ENCODE measurements at places on chromosomes 4 and X.

DNA sequence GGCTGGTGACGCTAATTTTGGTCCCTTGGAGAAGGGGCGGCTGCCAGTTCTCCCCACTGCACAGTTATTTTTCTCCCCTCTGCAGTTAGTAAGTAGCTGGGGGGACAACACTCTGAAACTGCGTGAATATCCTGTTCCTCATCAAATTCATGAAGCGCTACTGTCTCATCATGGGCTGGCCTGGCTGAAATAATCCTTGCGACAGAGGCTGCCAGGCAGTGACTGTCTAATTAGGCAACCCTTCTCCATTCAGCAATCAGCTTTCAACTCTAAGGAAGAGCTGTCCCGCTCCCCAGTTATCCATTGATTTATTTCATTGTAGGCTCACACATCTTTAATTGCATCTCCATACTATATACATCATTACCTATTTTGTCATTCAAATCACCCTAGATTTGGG lies 8.2 kb downstream of the SH3TC1 start:
- DNase-seq: no peak

DNA sequence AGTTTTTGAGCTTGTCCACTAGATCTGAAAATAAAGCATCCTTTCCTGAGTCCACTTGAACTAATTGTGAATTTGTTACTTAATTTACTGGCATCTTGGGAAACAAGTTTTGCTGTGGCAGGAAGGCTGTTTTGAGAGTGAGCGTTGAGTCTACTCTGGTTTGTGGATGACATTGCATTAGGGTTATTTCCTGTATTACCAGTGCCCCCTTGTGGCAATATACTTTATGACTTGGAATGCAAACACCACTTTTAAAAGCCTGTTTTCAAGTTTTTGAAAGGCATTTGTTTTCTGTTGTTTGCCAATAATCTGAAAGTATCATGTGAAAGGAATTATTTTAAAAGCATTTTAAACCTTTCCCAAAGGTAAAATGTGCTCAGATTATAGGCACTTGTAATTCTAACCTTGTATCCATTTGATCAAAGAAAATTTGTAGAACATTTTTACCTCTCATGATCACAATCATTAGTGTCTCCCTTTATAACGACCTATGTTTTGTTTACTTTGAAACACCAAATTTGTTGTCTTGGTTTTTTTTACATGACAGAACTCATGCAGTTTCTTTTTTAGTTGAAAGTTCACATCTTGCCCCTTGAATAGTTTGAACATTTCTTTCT lies 18.0 kb upstream of the CYP2U1 start:
- no peak for DNase-seq

GRCh38 chr4:956531-957230 lies 16.7 kb downstream of the DGKQ start:
- no peak for DNase-seq

DNA sequence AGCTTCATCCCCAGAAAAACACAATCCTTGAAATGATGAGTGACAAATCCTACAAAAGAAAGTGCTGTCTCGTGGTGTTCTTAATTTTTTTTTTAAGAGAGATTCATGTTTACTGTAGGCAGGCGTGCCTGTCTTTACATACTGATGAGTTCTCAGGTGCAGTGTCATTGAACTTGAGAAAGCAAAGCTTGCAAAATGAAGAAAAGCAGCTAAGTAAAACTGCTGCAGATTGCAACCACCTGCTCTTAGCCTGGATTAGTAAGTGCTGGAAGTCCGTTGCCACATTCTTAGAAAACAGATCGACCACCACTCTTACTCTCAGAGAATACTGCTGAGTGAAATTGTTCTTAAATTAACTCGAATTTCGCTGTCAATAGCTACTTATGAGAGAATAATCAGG lies 854.6 kb downstream of the TRIML1 start:
- no peak for DNase-seq

- no peak for DNase-seq
Measured at GRCh38 chr4:40586034-40586433, 43.6 kb downstream of the RBM47 start.

DNA sequence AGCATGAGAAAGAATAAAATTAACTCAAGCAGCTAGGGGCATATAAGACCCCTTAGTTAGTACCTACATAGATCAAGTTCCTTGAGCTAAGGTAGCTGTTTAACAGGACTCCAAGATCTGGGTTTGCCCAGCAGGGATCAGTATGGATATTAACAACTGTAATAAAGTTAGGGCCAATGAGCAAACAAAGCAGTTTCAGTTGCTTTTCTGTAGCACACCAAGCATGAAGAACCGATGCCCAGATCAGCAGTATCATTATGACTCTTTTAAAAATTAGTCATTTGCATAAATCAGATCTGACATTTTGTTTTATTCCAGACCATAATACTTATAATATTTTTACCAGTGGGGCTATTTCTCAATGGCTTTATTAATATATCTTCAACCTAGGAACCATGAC lies 80.9 kb downstream of the C4orf33 start:
- DNase-seq: no peak

GRCh38 chr4:120354381-120354780 lies 287.7 kb upstream of the MAD2L1 start:
- no peak for DNase-seq

- no peak for DNase-seq
Measured at GRCh38 chr4:125642645-125643044, 327.9 kb downstream of the FAT4 start.

DNA sequence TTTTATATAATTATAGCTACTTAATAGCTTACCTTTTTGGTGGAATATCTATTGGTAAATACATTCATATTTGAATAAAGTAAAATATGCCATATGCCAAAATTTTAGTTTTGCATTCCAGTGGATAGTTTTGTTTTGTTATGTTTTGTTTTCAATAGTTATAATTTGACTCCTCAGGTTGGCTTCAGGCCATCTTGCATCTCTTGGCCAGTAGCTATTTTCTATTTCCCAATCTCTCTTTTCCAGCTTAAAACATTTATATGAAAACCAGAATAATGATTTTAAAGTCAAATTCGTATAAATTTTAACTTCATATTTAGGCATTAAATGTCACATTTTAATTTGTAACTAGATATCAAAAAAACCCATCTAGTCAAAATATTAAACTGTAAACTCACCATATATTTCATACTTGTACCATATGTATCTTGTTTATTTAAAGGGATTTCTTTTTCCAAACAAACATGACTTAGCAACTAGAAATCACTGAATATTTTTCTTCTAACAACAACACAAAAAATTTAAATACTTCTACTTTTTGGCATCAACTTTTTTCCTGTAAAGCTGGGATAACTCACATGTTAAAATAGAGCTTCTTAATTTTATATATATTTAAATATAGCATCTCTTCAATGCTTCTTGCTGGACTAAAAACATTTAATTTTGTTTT lies 1209.6 kb downstream of the PCDH7 start:
- no peak for DNase-seq

DNA sequence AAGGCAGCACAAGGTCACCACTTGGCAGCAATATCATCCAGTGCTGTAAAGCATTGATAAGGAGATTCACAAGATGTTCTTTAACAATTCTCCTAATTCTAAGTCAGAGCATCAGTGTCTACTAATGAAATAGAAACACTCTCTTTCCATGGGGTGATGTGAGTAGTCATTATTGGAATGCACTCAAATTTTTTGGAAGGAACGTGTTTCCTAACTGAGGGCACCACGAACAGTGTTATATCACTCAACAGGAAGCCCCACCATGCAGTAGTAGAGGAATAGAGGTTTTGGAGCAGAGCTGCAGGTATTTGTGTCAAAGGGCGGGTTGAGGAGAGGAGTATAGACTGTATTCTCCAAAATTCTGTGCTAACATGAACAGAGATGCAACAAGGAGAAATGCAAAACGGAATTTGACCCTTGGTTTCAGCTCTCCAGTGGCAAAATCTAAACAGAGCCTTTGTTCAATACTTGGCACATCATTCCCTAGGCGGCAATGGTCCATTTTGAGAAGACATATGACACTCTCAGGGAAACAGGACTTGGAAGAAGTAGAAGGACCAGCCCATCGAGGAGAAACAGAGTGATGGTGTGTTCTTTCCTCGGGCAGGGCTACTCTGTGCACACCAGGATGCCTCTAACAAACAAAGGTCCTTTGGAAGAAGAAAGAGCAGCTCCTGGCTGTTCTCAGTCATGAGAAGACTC lies 98.9 kb downstream of the CPEB2 start:
- DNase-seq: no peak

DNA sequence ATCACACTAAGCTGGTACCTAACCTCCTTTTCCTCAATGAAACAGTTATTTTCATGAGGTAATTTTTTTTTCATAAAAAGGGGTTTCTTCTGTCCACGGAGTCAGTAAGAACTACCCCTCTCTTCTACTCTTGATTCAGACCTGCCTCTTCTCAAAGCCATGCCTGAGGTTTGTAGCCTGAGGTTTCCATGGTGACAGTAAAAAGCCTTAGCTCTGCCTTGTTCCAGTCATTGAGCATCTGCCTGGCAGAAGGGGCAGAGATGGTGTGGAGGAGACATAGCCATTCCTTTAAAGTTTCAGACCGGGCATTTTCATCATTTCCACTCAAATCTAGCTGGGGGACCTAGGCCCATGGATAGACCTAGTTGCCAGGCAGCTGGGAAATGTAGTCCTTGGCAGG lies 135.5 kb downstream of the REPS2 start:
- DNase-seq: no peak

DNA sequence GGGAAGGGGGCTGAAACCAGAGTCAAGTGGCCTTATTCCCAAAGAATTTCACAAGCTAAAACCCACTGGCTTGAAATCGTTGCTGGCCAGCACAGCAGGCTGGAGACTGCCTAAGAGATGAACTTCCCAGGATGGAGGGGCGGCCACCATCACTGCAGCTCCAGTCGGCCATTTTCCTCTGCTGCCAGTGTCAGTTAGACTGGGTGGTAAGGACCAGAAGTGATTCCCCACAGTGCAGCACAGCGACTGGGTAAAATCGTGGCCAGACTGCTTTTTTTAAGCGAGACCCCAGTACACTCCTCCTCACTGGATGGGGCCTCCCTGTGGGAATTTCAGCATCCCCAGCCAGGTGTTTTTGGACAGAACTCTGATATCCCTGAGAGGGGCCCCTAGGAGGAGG lies 428.0 kb downstream of the SPIN4 start:
- DNase-seq: no peak

- DNase-seq: no peak
Measured at GRCh38 chr4:174794543-174795094, 34.4 kb downstream of the GLRA3 start.

DNA sequence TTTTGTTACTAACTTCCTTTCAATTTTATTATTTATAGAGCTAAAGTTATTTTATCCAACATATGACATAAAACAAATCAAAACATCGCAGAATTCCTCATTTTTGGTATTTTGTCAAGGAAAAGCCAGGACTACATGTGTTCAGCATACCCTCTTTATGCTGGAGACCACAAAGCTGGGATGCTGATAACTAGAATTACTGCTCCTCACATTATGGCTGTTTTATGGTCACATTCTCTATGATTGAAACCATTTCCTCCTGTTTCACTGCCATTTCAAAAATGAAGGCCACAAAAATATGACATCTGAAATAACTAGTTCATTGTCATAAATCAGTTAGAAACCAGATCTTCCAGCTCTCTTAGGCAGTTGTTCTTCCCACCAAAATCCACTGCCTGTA lies 41.7 kb downstream of the KLHL34 start:
- no peak for DNase-seq

- no peak for DNase-seq
Measured at GRCh38 chrX:55489314-55490009, at the start of gene USP51. Gene USP51, minus strand, starts transcription at chrX:55489848. Its CDS starts 909 bp downstream, at chrX:55488939.

- no peak for DNase-seq
Measured at GRCh38 chrX:93695981-93696380, 22.0 kb downstream of the FAM133A start.

GRCh38 chr4:30904588-30904987 lies 184.4 kb downstream of the PCDH7 start:
- no peak for DNase-seq

DNA sequence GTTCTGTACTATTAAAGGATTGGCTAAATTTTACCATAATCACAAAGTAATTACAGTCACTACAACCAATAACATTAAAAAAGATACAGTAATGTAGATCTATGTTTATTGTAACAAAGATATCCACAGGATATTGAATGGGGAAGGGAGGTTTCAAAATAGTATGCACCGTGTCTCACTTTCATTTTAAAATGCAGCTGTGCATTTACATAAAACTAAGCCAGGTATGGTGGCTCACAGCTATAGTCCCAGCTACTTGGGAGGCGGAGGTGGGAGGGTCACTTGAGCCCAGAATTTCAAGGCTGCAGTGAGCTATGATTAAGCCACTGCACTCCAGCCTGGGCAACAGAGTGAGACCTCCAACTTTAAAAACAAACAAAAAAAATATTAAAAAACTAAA lies 8.5 kb downstream of the SRP72 start:
- no peak for DNase-seq

GRCh38 chr4:68963374-68963773 lies 11.8 kb upstream of the UGT2A3 start:
- no peak for DNase-seq

- DNase-seq: no peak
Measured at GRCh38 chr4:35461931-35462659, 782.2 kb downstream of the ARAP2 start.

DNA sequence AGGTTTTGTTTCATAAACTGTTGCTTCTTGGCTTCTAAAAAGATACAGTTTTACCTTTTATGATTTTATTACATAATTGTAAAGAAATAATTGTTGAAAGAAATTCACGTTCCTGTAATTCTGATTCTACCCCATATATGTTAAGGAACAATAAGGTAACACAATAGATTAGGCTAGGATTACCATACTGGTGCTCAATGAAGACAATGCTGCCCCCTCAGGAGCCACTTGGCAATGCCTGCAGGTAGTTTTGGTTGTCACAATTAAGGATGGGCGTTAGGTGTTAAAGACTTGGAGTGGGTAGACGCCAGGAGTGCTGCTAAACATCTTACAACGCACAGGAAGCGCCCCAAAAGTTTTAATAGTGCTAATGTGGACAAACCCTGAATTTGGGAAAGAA lies 133.2 kb downstream of the NLGN4X start:
- no peak for DNase-seq

DNA sequence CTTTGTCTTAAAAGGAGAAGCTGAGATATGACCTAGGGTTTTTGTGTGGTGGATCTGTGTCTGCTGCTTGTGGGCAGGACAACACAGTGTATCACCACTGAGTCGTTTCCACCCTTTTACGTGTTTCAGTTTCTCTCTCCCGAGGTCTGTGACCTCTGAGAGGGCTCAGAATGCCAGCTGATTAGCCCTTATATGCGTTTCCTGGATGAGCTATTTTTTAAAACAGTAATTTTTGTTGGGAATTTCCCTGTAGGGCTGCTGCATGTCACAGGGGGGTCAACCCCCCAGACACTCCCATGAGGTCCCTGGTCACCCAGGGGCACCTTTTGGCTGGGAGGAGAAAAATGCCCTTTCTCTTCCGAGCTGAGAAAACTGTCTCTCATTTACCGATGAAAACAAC lies 170.4 kb upstream of the CASK start:
- DNase-seq: no peak

DNA sequence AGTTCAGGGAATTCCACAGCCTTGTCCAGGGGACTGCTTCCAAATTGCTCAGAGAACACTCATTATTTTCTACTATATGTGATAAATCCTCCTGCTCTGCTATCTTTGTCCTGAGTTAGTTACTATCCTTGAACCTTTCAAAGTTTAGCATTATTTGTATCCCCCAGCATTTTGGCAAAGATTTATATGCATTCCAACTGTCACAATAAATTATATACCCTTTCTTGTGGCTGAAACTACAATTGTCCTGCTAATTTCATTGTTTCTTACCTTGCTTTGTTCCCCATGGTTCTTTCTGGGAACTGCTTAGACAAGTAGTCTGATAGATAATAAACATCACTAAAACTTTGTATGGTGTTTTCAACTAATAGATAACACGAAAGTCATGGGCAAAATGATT lies 40.5 kb downstream of the TECRL start:
- DNase-seq: no peak
